ENCODE measurements at places on chromosomes 1 and 21.

GRCh38 chr1:165600793-165601192, 30.2 kb upstream of the MGST3 start:
- DNase-seq = no peak

- no peak for DNase-seq
Measured at GRCh38 chr1:19528438-19528837, 43.1 kb upstream of the CAPZB start.

DNA sequence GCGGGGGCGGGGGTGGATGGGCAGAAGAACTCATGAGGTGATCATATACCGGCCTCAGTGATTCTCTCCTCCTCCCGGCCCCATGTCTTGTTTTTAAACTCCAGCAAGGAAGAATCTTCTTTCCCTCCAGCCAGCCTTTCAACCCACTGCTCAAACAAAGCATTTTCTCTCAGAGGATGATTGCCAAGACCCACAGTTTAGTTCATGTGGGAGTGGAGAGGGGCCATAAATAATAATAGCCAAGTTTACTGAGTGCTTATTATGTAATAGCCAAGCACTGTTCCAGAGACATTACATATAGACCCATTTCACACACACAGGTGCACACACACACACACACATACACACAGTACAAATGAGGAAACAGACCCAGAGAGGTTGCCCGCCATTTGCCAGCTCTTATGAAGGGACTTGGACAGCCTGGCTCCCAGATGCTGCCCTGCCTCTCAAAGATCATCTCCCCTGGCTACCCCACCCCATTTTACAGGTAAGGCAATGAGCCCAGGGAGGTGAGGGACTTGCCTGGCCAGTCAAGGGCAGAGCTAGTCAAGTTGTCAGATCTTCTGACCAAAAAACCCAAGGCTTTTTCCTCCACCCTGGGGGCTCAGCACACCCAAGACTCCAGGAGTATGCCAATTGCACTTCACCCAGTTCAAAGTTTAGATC, 18.0 kb upstream of the BCAR3 start:
- DNase-seq = no peak

GRCh38 chr1:7422966-7423365, 348.1 kb upstream of the VAMP3 start:
- no peak for DNase-seq

GRCh38 chr1:233459470-233459945, 132.0 kb downstream of the MAP3K21 start:
- no peak for DNase-seq

- no peak for DNase-seq
Measured at GRCh38 chr1:68454534-68454933, 4.8 kb upstream of the RPE65 start.

- DNase-seq = no peak
Measured at GRCh38 chr1:17243274-17243673, 5.6 kb upstream of the PADI3 start.

- DNase-seq = no peak
Measured at GRCh38 chr21:32020564-32020963, 147.7 kb downstream of the HUNK start.

GRCh38 chr1:234722270-234722704, 112.3 kb upstream of the IRF2BP2 start:
- DNase-seq = no peak

DNA sequence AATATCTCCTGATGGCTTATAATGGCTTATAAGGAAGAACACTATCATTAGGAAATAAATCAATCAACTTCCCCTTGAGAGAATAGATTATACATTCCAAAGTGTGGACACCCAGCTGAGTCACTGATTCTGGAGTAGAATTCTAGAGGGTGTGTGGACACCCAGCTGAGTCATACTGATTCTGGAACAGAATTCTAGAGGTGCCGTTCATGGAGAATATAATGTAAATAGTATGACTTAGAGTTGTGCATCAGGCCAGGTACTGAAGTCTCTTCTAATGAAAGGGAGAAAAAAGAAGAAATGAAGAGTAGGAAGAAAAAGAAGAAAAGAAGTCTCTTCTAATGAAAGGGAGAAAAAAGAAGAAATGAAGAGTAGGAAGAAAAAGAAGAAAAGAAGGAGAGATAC, 2.4 kb upstream of the USP33 start:
- DNase-seq = no peak

- no peak for DNase-seq
Measured at GRCh38 chr1:17632541-17633184, 93.2 kb downstream of the ARHGEF10L start.

GRCh38 chr1:214136324-214136919, 144.5 kb upstream of the SMYD2 start:
- no peak for DNase-seq

GRCh38 chr1:239361403-239361802, 25.0 kb upstream of the CHRM3 start:
- DNase-seq = no peak

DNA sequence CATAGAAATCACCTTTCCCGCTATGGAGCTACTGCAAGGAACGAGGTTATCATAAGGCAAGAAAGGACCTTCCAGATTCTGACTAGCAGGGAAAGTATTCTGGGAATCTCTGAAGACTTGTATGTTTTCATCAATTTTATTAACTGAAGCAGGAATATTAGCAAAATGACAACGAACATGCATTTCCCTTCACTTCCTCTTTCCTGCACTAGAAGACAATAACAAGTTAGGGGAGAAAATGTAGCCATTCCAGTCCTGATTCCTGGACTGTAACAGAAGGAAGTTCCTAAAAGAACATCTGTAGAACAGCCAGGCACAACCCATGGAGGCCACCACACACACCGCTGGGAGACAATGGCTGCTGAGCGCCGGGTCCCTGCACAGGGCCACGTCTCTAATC, 106.8 kb downstream of the RAVER2 start:
- no peak for DNase-seq

All from activated CD4-positive, alpha-beta memory T cell treated with anti-CD3 and anti-CD28 coated beads, Interleukin-2, amount 10 ng/mL, durations not matched to agents 7 days and 5 days (primary cell).